AG04450 (cell line): ENCODE measurements at places on chromosomes 3 and 15.

DNA sequence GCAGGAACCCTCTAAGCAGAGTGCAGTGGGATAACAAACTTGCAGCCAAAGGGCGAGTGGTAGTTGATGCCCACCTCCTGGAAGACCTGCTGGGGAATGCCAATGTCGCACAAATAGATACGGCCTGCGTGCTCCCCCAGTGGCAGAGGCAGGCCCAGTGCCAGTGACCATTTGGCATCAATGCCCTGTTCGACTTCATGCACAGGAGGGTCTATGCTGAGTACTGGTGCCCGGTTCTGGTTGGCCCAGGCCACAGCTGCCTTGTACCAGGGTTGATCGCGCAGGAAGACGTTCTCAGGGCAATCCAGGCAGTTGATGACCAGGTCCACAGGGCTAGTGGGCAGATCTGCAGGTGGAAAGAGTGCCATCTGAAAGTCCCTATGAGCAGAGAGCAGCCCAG lies 17.0 kb downstream of the CLK3 start:
- DNase-seq: no peak

GRCh38 chr3:110419096-110419495 lies 652.5 kb upstream of the NECTIN3 start:
- no peak for DNase-seq

- no peak for DNase-seq
These were observed 199.1 kb upstream of the ZPLD1 start for GRCh38 chr3:102235679-102236078.

DNA sequence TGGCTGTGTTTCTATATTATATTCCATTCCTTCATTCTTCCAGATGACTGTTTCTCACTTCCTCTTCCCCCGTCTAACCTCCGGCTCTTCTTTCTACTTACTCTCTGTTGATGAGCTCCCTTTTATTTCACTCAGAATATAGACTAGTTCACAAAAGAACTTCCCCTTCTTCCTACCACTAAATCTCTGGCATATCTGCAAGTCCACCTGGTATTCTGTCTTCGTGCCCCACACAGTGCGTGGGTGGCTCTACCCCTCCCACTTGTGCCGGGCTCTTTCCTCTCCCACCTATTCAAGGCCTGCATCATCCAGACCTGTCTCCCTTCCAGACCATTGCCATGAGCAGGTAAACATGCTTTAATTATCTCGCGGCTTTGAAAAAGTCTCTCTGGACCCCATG lies 73.0 kb downstream of the SCN10A start:
- DNase-seq: no peak

DNA sequence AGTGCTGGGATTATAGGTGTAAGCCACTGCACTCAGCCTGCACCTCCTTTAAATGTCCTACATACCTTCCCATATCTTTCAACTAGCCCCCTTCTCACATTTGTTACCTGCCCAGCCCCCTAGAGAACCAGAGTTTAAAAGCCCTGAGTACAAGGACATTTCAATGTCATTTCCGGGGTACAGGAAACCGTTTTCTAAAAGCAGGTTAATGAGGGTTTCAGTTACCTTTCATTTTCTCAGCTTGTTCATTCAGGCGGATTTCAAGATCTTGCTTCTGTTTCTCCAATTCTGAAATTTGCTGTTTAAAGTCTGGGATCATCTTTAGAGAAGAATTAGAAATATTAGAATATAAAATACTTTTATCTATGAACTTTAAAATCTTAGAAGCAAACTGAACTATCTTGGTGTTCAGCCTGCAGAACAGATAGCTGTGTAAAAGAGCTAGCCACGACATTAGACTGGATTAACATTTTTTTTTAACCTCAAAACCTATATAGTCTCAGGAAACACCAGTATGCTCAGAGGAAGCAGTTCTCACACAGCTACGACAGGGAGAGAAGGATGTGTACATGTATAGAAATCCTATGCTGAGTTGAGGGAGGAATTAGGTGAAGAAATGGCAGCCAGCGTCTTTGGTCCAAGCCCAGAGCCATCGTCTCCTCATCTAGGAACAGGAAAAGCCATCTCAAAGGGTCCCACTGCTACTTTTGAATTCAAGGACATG lies 29.9 kb upstream of the GNB5 start:
- DNase-seq: no peak

DNA sequence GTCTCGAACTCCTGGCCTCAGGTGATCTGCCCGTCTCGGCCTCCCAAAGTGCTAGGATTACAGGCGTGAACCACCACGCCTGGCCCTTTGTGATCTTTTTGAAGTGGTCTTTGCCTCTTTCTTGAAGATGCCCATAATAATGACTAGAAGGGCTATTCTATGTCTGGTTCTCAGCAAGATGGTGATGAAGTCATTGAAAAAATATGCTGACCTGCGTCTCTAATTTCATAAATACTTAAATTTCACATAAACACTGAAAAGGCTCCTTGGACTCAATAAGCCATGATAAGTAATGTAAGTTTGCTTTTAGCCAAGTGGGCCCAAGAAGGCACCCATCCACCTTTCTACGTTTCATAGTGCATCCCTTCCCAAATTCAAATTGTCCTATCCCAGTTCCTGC lies 775 bp upstream of the MAPK6 start:
- DNase-seq: peak; percentile 60
